ENCODE measurements at places on chromosomes 3 and 15.

GRCh38 chr3:14360123-14360881, 42.1 kb upstream of the SLC6A6 start:
- DNase-seq = no peak

DNA sequence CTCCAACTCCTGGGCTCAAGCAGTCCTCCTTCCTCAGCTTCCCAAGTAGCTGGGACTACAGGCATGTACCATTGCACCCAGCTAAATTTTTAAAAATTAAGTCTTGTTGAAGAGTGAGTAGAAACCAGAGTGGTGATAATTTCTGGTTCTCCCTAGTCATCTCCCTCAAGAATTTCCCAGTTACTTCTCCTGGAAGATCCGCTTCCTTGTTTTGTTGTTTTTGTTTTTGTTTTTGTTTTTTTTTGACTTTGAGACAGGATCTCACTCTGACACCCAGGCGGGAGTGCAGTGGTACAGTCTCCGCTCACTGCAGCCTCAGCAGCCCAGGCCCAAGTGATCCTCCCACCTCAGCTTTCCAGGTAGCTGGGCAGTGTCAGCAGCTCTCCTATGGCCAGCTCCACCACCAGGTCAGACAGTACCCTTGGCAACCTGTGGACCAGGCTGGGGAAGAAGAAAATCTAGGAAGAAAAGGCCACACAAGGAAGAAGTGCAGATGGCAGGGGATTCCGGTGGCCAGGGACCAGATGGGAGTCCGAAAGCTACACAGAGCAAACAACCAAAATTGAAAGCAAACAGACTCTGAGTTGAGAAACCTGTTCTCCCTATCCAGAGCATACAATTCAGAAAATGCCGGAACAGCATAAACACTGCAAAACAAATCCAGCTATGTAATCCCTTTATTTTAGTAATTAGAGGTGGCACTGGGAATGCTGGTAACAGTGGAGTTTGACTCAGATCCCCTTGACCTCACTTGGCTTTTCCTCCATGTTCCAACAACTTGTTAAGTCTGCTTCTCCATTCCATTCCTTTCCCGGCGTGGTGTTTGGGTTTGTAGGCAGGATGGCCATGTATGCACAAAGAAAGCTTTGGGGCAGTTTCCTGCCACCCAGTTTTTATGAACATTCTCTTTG, 266.6 kb upstream of the CTDSPL start:
- no peak for DNase-seq

GRCh38 chr3:110940055-110940454, 131.6 kb upstream of the NECTIN3 start:
- DNase-seq = no peak

DNA sequence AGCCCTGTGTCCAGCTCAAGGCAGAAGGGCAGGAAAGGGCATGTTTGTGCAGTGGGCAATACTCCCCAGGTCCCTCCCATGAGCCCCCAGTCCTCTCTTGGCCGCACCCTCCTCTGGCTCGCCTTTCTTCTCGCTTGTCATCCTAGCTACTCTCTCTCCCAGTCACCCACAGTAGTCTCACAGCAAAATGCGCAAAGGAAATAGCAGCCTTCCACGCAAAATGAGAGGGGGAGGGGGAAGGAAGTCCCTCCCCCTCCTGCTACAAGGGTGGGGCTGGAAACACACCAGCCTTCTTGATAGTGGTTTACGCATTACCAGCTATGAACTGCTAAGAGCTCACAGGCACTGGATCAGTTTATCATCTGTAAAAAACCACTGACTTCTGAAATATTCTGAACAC, 83.8 kb downstream of the GADL1 start:
- no peak for DNase-seq

GRCh38 chr15:99704444-99704838, 28.8 kb downstream of the LYSMD4 start:
- DNase-seq = no peak

Data from Right ventricle myocardium inferior (tissue), 1 donor.